ENCODE measurements at places on chromosomes 7 and 10.

GRCh38 chr10:127943336-127943910 lies 36.5 kb downstream of the PTPRE start:
- no peak for DNase-seq

GRCh38 chr10:52906046-52906445 lies 133.5 kb upstream of the MBL2 start:
- no peak for DNase-seq

- DNase-seq: no peak
These were observed 154.1 kb downstream of the NRP1 start for GRCh38 chr10:33180390-33180789.

DNA sequence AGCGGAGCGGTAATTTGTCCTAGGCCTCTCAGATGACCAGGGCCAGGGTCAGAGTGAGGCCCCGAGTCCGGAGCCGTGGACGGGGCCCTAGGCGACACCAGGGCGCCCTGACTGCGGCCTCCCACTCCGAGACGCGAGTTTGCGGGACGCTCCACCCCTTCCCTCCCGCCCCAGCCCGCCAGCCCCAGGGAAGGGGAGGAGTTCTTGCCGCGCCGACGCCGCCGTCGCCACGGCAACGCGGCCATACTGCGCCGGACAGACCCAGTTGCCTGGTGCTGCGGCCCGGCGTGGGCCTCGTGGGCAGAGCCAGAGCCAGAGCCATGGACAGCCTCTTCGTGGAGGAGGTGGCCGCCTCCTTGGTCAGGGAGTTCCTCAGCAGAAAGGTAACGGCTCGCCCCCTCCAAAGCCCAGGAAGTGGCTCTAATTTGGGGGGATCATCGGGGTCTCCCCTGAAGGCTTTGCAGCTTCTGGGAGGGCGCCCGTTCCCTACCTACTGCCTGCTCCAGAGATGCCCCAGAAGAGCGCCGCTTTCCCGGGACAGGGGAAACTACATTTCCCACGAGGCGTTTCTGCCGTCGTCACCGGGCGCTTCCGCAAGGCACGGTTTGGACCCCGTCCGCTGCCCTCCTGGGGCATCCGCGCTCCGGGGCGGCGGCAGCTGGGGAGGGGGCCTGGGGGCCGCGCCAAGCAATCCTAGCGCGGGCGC lies at the start of gene MINDY4:
Gene MINDY4, plus strand, starts transcription at position 244 of the 706 bp plus-strand sequence. Its CDS starts 77 bp downstream, at position 321.
- peak; percentile 39 for DNase-seq

- no peak for DNase-seq
These were observed 9.0 kb upstream of the SLC13A1 start for GRCh38 chr7:123208793-123209192.

- DNase-seq: no peak
These were observed 1.6 kb downstream of the KIAA1217 start for GRCh38 chr10:24210501-24210900.

DNA sequence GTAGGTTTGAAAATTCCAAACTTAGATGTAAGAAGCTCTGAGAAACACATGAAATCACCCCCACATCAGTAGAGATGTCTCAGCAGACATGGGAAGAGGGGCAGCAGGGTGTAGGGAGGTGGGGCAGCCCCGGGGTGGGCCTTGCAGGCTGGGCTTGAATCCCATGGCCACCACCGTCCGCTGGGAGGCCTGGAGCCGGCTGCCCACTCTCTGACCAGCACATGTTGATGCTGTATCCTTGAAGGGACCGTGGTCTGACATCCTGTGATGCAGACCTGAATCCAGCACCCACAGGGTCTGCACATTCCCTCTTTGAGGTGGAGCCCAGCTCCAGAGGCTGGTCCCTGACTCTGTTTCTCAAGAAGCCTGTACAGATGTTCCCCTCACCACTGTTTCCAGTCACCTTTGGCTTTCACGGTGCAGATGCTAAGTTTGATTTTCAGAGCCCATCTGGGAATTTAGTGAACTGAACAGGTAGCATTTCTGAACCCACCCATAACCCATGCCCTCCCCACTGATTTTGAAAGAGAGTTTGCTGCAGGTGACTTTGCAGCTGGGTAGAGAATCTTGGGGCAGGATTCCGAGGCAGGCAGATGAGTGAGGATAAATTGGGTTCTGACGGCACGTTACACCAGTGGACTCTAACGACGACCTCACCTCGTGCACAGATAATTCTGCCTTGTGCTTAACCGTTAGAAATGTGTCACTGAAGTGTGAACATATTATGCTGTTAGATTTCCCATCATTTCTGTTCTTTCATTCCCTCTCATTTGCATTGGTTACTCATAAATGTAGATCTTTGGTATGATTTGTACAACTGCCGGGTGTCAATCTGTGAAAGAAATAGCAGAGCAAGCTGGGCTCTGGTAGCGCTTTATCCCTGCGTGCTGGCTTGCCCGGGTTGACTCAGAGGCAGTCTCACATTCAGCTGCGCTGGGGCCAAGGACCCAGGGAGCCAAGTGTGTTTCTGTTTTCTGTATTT lies 45.7 kb downstream of the IKZF1 start:
- no peak for DNase-seq

GRCh38 chr10:31769564-31769963 lies 159.1 kb downstream of the ARHGAP12 start:
- DNase-seq: no peak

- DNase-seq: no peak
These were observed 482.2 kb upstream of the C7orf33 start for GRCh38 chr7:148108381-148108780.

DNA sequence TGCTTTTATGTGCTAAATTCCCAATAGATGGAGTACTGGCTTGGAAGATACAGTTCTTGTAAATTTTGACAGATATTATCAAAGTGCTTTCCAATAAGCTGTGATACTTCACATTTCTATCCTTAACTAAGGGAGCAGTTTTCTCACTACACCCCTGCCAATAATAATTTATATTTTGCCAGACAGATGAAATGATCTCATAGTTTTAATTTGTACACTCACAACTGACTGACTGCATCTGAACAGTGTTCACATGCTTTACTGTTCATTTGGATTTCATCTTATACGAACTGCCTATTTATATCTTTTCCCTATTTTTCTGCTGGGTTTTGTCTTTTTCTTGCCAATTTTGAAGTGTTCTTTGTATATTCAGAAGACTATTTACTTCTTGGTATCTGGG lies 96.0 kb downstream of the BRAF start:
- no peak for DNase-seq

- no peak for DNase-seq
These were observed 67.9 kb downstream of the SGCE start for GRCh38 chr7:94588075-94588474.

DNA sequence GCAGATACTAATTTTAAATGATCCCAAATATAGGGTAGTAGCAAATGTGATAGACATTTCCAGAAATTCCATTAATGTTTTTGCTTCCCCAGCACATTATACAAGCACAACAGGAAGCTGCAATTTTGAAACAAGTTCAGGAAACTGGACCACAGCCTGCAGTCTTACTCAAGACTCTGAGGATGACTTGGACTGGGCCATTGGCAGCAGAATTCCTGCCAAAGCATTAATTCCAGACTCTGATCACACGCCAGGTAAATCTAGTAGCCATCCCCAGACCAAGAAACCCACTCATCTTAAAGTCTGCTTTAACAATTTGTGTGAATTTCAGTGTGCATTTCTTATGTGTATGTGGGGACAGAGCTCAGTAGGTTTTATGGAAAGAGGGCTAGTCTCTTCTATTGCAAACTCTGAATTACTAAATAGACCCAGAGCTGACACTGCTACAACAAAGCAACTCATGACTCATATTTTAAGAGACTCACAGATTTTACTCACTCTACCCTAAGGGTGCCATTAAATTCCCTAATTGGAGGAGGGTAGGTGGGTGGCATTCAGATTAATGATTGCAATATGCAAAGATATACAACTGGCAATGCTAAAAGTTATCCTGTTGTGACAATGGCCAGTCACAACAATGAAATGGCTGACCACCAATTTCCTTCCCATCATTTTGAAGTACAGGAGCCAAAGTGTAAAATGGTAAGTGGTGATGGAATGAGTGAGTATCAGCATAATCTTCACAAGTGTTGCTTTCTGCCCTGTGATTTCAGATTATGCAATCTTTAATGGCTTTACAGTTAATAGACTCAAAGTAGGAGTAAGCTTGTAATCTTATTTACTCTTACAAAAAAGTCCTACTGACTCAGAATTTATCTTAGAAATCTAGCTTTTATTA lies 317.6 kb upstream of the PLXDC2 start:
- DNase-seq: no peak

DNA sequence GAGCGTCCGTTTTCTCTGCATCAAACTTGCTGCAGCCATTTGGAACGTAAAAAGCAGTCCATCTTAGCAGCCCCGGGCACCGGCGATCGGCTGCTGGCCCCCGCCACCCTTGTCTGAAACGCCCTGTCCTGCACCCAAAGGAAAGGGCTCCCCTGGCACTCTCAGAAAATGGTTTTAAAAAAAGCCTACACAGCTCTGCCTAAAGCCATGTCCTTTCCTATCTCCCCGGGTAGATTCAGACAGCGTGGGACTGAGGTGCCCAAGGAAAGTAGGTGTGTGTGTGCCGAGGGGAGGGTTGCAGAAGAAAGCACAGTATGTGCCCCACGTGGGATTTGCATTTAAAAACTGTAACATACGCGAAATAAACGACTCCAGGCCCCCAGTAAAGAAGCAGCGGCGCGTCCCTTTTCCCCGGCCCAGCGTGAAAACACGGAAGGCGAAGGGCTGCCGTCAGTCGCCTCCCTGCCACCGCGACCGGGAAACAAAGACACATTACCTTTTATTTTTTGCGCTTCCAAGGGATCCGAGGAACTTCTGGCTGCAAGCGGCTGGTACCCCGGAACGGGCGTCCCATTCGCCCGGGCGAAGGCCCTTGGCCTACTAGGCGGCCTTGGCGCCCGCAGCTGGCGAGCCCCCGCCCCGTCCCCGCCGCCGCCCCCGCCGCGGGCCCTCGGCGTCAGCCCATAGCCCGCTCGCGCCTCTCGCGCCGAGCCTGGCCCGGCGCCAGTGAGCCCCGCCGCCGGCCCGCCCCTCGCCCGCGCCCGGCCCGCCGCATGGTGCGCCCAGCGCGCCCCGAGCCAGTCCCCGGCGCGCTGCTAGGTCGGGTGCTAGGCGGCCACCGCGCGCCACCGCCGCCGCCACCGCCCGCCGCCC lies 304.6 kb downstream of the PRPF18 start:
- DNase-seq: no peak

DNA sequence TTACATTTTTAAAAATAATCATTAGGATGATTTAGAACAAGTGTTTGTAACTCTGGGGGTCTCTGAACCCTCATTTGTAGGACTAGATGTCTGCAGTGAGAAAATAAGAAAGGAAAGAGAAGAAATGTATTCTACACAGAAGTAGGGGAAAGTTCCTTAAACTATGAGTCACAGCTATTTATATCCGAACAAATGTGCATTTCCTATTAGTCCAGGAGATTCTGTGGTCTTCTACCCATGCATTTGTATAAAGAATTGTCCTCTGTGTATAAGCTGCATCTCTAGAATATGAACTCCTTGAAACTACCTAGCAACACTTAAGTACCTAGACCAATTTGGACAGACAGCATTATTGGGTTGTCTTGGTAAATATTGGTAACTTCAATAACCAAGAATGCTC lies 15.9 kb upstream of the CD36 start:
- no peak for DNase-seq

DNA sequence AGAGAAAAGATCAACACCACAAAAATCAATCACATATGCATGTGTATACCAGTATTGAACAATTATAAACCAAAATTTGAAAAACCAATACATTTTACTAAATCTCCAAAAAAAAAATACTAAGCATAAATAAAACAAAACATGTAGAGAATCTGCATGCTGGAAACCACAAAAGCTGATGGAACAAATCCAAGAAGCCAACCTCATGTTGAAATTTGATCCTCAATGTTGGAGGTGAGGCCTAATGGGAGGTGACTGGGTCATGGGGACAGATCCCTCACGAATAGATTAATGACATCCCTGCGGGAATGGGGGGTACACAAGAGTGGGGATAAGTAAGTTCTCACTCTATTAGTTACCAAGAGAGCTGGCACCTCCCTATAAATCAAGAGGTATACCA lies 82.5 kb downstream of the OAT start:
- no peak for DNase-seq

DNA sequence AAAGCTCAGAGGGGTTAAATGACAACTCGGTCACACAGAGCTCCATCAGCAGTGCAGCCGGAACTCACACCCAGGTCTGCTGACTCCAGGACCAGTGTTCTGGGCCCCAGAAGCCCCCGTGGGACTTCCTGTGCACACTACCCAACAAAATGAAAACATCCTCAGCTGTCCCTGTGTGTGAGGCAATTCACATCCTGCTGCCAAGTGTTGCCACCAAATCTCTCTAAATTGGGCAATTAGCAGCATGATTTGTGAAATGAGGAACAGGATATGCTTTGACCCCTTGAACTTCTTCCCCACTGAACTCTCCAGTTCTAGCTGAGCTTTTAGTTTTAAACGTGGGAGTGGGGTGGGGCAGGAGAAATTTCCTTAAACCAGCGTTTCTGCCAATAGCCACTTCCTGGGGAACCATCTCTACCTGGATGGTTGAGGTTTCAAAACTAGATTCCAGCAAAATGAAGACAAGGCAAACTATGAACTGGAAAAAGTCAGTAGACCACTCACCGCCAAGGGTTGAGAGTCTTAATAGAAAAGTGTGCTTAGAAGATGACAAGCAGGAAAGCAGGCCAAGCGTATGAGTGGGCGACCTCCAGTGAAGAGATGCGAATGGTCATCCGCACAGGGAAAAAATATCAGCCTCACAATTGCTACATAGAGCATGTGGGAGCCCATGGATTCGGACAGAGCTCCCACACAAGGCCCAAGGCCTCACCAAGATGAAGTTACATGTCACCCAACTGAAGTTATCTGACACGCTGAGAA lies 51.9 kb upstream of the CHST15 start:
- DNase-seq: no peak

DNA sequence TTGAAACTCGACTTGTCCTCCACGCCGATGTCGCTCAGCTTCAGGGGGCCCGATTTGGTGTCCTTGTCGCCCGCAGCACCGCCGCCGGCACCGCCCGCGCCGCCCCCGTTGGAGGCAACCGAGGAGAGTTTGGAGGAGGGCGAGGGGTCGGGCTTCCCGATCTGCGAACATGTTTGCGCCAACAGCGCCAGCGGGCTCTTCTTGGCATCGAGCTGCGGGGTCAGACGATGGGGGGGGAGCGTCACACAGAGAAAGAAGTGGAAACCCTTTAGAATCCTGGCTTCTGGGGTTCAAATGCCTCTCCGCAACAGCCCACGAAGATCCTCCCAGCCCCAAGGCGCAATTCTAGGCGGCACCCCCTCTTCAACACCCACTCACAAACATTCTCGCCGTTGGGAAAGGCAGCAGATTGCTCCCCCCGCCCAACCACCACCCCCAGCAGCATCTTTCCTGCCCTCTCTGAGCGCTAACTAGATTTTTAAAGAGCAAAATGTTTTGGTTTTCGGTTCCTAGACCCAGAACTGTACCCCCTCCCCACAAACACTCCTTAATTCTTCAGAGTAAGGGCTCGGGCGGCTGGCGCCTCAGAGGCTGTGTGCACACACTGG lies 1.3 kb downstream of the ZNF503 start:
- DNase-seq: no peak

GRCh38 chr10:128029731-128030369 lies 96.4 kb downstream of the MKI67 start:
- no peak for DNase-seq
